Left renal cortex interstitium (tissue), 4 donors: ENCODE measurements at places on chromosomes 13 and 19.

- DNase-seq, result no peak
Measured at GRCh38 chr13:108877300-108877699, 247.9 kb downstream of the MYO16 start.

- DNase-seq, result no peak
Measured at GRCh38 chr13:42769650-42770049, 11.7 kb upstream of the FAM216B start.

GRCh38 chr19:33309826-33310225 is 7.5 kb upstream of the CEBPA start:
- DNase-seq, result no peak

DNA sequence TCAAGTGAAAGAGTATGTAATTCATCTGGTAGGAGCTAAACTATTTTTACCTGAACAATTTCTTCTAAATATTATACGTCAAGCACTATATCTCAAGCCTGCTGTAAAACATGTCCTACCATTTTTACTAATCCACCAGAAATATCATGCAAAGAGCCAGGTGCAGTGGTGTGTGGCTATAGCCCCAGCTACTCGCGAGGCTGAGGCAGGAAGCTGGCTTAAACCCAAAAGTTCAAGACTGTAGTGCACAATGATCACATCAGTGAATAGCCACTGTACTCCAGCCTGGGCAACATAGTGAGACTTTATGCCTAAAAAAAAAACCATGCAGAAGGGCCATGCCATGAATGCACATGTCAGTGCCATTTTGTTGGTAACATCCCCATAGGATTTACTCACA is 20.7 kb upstream of the CLN5 start:
- DNase-seq, result no peak

DNA sequence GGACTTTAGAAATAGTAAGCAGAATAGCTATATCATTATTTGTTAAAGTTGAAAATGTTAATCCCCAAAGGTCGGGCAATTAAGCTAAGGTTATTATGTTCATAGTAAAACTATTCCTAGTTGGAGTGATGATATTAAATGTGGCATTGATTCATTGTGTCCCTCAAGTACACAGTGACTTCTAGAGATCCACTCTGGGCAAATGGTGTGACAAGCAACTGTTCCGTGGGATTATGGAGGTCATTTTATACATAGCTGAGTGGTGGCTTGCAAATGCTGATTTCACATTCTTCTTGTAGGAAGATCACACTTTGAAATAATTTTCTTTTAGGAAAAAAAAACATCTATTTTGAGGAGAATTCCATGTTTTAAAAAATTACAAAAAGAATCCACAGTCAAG is 317.8 kb downstream of the ATP8A2 start:
- DNase-seq, result no peak

GRCh38 chr13:70415136-70415535 is 306.9 kb upstream of the KLHL1 start:
- DNase-seq, result no peak

- no peak for DNase-seq
Measured at GRCh38 chr19:50290011-50290410, 39.2 kb downstream of the KCNC3 start.

DNA sequence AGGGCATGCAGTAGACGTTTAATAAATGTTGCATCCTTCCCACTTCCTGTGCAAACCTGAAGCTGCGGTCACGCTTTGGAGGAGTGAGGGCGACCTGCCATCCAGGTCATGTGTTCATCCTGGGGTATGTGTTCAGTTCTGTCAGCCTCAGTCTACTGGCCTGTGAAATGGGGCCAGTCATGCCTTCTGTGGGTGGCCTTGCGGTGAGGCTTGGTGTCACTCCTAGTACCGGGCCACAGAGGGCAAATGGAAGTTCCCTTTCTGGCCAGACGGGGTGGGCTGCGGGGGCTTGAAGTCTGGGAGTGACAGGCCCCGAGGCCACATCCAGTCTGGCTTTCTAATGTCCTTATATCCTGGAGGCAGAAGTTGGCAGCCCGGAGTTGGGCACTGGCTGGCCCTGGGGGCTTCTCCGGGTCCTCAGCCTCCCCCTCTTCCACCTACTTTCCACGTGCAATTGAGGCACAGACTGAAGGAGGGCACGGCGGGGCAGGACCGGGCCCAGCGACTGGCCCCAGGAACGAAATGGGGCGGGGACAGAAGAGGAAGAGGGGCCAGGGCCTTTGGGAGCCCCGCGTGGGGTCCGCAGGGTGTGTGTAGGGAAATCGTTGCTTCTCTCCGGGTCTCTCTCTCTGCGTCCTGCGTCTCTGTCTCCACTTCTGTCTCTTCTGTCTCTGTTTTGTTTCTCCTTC is 11.1 kb downstream of the PDE4A start:
- no peak for DNase-seq

- no peak for DNase-seq
Measured at GRCh38 chr19:46537136-46538097, 41.8 kb upstream of the PNMA8B start.

DNA sequence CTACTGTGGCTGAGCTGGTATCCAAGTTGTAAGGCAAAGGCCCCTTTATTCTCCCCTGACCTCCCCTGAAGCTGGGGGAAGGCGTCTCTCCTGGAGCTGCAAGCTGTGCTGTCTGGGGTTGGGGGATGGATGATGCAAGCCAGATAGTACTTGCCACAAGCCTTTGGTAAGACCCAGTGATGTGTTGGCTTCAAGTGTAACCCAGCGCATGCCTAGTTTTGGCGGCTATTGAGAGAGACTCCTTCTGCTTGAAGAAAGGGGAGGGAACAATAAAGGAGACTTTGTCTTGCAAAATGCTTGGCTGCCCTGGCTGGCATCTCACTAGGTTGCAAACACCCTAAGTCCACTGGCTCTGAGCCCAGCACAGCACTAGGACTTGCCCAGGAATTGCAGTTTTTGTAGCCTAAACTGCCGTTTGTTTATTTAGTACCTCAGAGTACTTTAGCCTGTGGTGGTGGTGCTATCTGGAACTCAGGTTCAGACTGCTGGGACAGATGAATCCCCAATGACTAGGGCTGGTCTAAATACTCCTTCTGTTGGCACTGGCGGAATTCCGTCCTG is 108.2 kb downstream of the TNFSF13B start:
- no peak for DNase-seq

GRCh38 chr19:45901432-45901911 is 941 bp downstream of the MYPOP start:
- DNase-seq, result no peak

DNA sequence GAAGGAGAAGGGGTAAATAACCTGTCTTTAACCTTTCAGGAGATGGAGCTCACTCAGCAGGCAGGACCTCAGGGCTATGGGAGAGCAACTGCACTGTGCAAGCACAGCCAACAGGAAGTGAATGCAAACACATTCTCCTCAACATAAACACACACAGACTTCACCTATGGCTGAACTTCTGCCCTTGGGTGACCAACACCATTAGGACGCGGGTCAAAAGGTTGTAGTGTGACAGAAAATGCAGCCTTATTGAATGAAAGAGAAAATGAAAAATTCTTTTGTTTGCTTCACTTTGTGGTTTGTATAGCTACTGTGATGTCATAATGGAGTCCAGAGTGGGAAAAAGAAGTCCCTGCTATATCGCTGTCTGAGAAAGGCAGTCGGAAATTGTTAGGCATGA is 323.0 kb downstream of the NDFIP2 start:
- DNase-seq, result no peak

- no peak for DNase-seq
Measured at GRCh38 chr19:9061879-9062278, 25.0 kb upstream of the OR1M1 start.

GRCh38 chr19:6095760-6096159 is 14.5 kb downstream of the RFX2 start:
- no peak for DNase-seq

DNA sequence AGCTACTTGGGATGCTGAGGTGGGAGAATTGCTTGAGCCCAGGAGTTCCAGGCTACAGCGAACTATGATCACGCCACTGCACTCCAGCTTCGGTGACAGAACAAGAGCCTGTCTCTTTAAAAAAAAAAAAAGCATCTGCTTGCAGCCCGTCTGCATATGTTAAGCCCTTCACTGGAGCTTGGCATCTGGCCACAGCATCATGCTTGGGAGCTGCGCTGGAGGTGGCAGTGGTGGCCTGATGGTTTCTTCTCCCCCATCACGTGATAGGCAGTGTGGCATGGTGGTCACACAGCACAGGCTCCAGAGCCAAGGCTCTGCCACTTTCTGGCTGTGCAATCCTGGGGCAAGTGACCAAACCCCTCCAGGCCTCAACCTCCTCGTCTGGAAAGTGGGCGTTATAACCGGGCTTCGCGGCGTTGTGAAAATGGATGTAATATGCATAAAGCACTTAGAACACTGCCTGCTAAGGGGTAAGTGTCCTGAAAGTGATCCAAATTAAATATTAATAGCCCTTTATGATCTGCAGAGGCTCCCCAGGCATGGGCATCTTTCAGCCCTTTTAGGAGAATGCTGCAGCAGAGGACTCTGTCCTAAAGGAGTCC is 24.4 kb downstream of the MARK4 start:
- no peak for DNase-seq

DNA sequence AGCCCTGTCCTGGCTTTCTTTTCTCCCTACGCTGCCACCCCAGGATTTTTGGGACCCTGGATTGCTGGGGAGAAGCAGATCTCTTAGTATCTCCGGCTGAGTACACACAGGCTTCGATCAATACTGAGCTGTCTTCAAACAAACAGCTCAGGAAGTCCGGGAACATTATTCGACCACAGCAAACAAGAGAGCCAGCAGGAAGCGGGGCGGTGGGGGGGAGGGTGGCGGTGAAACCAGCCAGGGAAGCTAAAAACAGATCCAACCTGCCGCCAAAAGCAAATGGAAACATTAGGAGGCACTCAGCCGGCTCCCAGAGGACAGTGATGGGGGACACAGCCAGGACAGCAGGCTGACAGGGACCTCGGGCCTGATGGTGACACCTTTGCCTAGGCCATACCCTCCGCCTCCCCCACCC is 12.2 kb upstream of the BCAM start:
- DNase-seq, result no peak

GRCh38 chr19:16088351-16089009 is 12.2 kb downstream of the TPM4 start:
- DNase-seq, result no peak
